Fibroblast of skin of scalp (primary cell): ENCODE measurements at places on chromosomes 13 and 19.

DNA sequence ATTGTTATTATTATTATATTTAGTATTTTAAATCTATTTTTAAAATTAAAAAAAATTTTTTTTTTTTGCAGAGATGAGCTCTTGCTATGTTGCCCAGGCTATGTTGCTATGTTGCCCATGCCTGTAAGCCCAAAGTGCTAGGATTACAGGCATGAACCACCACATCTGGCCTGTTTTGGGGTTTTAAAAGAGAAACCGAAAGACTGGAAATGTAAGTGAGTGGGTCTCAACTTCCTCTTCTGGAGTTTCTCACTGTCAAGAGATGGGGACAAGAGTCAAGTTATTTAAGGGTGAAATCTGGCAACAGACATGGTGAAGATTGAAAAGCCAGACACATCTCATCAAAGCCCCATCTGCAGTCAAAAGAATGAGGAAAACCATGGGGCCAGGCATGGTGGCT lies 4.2 kb upstream of the OR7G3 start:
- no peak for DNase-seq

DNA sequence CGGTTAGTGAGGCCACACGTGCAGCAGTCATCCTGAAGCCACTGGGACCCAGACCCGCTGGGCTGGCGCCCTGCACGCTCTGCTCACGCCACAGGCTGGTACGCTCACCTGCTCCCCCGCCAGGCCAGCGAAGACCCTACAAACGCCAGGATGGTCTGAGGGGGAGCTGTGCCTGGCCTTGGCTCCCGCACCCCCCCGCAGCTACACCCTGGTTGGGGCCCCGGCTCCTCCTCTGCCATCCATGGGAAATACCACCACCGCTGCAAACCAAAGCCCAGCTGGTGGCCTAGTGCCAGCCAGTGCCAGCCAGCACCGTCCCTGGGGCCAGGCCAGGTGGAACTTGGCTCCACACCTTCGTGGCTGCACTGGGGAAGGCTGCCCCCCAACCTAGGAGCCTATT lies 23.3 kb upstream of the CACTIN start:
- DNase-seq = no peak

DNA sequence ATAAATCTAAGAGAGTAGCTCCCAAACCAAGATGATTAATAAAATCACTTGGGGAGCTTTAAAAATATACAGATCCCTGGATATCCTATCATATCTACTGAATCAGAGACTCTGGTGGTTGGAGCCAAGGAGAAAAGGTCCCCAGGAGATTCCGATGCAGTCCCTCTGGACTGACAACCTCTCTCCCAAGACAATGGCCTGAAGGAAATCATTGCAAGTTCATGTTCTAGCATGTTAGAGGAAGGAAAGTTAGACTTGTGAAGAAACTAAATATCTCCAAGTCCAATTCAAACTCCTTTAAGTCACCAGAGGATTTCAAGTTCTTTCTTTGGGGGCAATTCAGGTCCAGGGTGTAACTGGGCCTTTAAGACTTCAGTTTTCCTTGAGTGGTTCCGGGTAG lies 84.7 kb upstream of the MEDAG start:
- no peak for DNase-seq

GRCh38 chr13:30748717-30749116 lies 13.4 kb downstream of the ALOX5AP start:
- DNase-seq = no peak

- no peak for DNase-seq
Measured at GRCh38 chr19:6402058-6402457, 9.1 kb upstream of the GTF2F1 start.

DNA sequence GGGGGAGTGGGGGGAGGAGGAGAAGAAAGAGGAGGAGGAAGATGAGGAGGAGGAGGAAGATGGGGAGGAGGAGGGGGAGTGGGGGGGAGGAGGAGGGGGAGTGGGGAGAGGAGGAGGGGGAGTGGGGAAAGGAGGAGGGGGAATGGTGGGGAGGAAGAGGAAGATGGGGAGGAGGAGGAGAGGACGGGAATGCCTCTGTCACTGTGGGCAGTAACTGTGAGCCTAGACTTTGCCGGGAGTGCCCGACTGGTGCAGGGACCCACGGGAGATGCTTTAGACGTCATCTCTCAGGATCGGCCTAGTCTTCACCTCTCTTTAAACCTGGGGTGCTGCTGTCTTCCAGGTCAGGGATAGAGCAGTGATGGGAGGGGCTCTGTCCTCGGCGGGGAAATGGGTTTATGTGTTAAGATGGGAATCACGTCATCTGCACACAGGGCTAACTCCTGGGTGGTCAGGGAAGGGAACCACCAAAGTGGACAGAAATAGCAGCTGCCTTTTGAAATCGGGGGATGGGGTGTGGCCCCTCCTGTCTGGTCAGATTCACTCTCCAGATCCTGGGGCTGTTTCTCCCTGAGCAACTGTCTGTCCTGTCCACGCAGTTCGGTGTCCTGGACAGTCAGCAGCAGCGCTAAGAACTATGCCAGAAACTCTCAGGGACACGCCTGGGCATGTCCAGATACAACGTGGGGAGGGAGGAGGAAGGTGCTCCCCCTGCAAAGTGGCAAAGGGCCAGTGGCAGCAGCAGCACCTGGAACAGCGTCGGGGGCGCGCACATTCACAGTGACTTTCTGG lies 26.9 kb downstream of the GAS6 start:
- peak; percentile 88 for DNase-seq

- no peak for DNase-seq
Measured at GRCh38 chr13:65260946-65261891, 1968.9 kb downstream of the PCDH9 start.

DNA sequence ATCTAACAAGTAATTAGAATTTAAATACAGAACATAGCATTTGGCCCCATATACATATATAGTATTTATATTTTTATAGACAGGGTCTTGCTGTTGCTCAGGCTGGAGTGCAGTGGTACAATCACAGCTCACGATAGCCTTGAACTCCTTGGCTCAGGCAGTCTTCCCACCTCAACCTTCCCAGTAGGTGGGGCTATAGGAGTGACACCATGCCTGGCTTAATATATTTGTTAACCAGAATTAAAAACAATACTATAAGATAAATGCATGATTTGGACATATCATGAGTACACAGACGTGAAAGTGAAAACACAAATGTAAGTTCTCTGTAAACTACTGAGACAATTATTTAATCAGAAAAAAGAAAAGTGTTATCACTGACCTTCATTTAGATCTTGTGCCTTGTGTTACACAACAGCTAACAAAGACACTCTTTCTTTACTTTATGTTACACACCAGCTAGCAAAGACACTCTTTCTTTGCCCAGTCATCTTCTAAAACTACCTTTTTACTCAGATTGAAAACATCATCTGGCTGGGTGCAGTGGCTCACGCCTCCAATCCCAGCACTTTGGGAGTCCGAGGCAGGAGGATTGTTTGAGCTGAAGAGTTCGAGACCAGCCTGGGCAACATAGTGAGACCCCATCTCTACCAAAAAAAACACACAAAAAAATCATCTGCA lies 22.6 kb downstream of the CARS2 start:
- DNase-seq = no peak

DNA sequence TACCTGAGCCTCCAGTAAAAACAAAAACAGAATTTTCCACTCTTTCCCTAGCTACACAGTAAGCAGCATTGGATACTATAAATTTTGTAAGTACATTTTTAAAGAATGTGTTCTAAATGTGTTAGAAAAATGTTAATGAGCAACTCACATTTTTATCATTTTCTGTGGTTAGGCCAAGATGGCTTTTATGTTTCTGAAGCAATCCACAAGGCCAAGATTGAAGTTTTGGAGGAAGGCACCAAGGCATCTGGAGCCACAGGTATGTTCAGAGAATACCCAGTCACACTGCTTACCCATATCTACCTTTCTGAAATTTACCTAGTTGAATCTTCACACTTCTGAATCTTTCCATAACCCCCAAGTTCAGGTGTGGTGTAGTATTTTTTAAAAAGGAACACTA lies 21.6 kb downstream of the SERPINE3 start:
- peak; percentile 38 for DNase-seq

GRCh38 chr13:33168321-33168960 lies 117.1 kb downstream of the STARD13 start:
- DNase-seq = no peak

GRCh38 chr19:15234431-15235130 lies 2.3 kb upstream of the EPHX3 start:
- DNase-seq = no peak

DNA sequence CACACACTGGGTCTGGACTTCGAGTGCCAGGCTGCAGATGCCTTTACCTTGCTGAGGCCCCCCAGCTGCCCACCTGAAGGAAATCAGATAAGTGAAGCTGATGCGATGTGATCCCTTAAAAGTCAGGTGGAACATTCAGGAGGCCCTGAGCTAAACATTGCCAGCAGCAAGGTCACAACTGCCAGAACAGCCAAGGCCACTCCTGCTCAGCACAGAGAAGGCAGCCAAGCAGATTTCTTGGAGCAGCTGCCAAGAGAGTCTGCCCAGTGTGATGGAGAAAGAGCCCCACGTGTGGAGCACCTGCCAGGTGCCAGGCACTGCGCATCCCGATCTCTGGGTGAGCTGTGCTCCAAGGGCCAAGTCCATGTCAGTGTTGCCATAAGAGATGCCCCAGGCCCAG lies 20.6 kb upstream of the UQCRFS1 start:
- no peak for DNase-seq

DNA sequence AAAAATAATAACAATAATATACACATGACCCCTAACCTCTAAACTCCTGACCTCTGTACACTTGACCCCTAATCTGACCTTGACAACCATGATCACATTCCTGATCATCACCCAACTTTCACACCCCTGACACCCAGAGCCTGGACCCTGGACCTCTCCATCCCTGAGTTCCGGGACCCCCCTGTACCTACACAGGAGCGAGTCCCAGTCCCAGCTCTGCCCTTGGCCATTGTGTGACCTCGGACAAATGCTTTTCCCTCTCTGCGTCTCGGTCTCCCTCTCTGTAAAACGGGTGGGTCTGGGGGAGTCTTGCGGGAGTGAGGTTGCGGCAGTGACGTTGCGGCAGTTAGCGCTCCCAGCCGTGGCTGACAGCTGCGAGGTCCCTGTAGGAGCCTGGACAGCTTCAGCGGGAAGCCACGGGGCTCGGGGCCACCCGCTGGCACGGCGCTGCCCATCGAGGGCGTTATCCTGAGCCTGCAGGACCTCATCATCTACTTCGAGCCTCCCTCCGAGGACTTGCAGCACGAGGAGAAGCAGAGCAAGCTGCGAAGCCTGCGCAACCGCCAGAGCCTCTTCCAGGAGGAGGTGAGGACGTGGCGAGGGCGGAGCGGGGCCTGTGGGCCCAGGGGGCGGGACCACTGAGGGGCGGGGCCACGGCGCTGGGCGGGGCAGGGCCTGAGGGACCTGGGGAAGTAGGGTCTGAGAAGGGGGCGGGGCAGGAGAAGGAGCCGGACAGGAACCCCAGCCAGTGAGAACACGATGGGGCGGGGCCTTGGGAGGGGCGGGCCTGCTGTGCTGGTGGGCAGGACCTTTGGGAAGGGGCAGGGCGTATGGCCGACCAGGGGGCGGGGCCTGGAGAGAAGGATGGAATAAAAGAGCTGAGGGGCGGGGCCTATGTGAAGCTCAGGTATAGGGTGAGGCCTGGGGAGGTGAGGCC lies 19.2 kb downstream of the RYR1 start:
- DNase-seq = no peak

DNA sequence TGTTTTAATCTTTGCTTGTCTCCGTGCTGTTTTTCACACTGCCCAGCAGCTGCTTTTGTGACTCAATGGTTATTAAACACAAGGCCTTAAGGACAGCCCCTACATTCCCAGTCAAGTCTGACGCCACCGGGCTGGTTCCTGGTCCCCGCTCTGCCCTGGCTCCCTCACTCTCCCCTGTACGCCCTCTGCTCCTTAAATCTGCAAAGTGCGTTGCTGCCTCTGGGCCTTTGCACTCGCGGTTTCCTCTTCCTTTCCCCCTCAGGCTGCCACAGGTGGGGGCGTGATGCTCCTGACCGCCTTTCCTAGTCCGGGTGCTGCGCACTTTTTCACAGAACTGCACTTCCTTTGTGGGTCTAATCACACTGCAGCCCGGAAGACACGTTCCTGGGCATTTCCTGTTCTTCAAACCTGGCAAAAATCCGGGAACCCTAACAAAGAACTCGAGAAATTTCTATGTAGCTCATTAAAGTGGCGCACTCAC lies 25.6 kb downstream of the NOSIP start:
- no peak for DNase-seq

DNA sequence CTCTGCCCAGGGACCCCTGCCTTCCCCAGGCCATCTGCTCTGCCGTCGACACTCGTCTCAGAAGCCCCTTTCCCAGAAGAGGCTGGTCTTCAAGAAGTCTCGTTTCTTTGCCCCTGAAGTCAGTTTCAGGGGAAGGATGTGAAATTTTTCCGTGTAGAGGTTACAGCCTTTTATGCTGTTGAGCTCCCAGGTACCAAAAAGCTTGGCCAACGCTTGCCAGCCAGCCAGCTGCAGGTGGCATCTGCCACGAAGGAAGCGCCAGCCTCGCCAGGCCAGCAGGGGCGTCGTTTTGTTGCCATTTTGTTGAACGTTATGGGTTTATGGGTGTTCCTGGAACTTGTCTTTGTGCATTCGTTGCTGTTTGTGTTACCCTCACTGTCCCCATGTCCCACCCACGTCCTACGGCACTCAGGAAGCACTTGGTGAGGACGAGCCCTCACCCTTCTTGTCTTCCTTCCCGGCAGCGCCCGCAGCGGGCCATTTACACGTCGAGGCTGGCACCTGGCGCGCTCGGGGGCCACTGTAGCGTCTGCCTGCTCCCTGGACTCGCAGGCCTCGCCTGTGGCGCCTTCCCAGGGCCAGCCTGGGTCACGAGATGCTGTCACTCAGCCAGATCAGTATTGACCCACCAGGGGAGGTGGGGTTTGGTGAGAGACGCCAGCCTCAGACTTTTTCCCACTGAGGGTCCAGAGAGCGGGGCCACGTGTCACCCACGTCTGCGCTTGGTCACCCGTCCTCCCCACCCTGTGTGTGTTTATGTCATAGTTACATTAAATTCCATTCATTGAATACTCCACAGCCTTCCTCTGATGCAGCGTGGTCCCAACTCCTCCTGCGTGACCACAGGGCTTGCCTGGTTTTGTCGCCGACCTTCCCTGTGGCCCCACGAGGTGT lies 37.1 kb downstream of the AP1M1 start:
- DNase-seq = no peak

- peak; percentile 70 for DNase-seq
Measured at GRCh38 chr19:41175801-41176777, 16.9 kb upstream of the CYP2S1 start.

- DNase-seq = no peak
Measured at GRCh38 chr13:111436446-111436845, 116.0 kb downstream of the TEX29 start.

- peak; percentile 9 for DNase-seq
Measured at GRCh38 chr13:85529218-85529594, 270.0 kb downstream of the SLITRK6 start.

DNA sequence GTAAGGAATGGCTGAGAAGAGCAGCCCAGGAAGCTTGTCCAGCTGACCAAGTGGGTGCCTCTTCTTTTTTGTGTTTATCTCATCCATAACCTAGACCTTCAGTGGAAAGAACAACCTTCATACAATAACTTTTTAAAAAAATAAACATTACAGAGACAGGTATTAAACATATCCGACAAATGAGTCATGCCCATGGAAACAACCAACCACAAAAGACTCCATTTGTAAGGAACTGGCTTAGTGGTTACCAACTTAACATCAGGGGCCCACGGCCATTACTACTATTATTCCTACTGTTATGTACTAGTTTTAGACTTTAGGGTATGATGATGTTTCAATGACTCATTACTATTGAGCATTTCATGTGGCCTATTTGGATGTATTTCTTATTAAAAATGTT lies 191.7 kb upstream of the SERP2 start:
- DNase-seq = no peak

GRCh38 chr13:51453207-51453958 lies 547 bp upstream of the INTS6 start:
- peak; percentile 74 for DNase-seq
